ENCODE measurements at places on chromosomes 1 and 21.
A peak's percentile ranks its signal among the peaks of the same experiment; 100 is the strongest.

DNA sequence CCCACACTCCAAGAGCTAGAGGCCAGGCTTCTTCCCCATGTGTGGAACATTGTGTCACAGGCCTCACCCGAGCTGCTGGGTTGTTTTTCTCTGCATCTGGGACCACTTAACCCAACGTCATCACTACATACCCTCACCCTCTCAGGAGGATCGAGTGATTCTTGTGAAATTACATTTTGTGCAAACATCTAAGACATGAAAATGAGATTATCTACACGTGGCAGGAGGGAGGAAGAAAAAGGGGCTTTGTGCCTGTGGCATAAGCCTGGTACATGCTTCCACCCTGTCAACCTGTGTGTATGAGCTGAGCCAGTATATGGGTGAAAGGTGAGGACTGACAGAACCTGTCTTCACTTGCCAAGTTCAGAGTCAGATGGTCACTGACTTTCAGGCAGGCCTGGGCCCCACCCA lies 1.6 kb downstream of the CPT2 start:
- no peak for DNase-seq

DNA sequence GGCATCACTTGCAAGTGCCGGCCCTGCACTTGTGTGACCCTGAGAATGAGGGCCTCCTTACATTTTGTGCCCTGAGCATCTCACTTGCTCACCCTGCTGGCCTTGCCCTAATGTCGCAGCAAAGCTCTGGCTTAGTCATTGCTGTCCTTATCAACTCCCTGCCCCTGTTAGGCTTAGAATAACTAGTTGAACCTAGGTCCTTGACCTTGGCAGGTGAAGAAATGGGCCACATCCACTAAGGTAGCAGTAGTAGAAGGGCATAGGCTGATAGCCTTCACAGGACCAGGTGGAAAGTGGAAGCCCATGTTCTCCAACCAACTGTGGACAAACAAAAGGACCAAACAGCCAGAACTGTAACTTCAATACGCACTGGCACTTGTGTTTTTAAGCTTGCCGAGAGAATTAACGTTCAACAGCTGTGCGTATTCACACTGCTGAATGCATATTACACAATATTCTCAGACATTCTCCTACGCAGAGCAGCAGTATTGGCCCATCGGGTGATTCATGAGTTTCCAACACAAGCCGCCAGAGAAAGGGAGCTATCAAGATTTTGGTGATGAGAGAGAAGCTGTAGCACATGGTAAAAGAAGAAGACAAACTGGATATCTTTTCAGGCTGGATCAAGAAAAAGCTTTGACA lies 27.7 kb upstream of the PTGFRN start:
- DNase-seq, result no peak

- no peak for DNase-seq
Observed at GRCh38 chr21:25560271-25560685, 47.0 kb downstream of the MRPL39 start.

GRCh38 chr21:36059823-36060158 lies 535 bp downstream of the SETD4 start:
- no peak for DNase-seq

DNA sequence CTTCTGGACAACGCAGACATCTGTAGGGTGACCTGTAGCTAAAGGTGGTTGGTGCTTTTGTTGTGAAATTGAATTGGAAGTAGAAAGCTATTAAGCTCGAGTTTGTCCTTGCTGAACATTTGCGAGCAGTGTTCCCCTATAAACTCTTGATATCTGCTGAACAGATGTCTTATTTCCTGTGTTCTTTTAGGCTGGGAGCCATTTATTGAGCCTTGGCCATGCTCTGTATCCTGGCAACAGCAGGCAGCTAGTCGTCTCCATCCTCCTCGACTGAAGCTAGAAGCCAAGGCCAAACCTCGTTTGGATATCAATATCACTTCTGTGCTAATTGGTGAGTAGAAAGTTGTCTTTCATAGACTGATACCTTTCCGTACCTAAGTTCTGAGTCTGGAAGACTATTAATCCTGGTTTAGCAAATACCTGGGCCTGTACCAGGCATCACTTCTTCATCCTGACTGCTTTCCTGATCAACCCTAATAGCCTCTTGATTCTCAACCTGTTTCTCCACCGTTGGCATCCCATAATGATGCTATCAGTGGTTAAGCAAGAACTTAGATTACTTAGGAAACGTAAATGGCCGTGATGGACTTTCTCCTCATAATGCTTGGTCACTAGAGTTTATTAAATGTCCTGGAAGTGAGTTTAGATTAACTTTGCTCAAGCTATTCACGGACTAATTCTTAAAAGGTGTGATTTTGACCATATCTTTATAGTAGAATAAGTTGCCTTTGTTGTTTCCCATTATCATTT lies 103.4 kb downstream of the VPS13D start:
- no peak for DNase-seq

DNA sequence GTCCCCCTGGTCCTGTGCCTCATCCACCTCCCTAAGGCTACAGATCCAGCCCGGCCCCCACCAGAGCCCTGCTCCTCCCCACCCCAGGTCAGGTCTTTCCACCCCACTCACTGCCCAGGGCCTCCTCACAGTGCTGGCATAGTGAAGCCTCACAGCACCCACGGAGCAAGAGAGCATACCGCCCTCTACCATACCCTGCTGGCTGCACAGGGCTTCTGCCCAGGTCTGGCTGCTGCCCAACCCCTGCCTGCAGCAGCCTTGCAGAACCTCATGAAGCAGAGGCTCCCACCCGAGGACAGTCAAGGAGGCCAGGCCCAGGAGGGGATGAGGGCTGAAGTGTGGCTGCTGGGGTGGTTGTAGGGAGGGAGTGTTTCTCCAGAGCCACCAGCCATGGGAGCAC lies 19.7 kb upstream of the ARF1 start:
- DNase-seq, result no peak

DNA sequence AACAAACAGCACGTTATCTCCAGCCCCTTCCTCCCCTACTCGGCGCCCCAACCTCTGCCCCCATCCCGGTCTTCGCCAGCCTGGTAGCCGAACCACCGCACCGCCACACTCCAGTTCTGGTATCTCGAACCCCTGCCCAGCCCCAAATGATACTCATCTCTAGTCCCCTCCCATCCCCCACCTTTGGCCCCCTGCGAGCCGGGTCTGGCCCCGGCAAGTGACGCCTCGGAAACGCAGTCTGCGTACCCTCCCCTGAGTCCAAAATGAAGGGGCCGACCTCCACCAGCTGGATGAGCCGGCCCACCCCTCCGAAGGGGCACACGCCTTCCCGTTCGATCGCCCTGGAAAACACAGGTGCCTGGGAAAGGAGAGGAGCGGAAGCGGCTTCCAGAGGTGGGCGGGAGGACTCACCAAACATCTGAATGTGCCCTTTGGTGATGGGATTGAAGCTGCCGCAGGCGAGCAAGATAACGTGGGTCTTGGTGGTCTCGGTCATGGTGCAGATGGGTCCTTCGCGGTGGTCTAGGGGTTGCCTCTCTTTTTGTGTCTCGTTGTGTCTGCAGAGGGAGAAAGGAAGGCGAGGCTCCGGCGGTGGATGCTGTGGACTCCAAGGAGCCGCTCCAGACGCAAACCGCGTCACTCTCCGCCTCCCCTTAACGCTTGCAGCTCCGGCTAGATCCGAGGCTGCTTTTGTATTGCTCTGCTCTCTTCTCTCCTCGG lies at the start of gene NMNAT2:
Gene NMNAT2, minus strand, starts transcription at position 609 of the 720 bp plus-strand sequence. Its CDS starts 113 bp downstream, at position 496.
- DNase-seq, result no peak

DNA sequence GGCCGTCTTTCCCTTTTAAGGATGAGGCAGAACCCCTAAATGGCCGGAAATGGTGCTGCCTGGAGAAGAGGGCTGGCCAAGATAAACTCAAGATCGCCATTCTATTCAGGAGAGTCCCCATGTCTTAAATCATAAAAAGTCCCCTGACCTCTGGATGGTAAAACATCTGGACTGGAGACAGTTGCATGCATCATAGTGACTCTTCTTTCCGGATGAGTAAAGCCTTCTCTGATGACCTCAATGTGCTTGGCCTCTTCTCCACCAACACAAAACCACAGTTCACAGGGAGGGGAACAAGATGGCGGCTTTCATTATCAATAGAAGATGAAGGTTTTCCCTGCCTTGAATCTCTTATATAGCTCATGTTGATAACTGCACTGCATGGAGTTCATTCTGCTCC lies 27.5 kb upstream of the H6PD start:
- DNase-seq, result no peak

- no peak for DNase-seq
Observed at GRCh38 chr21:46253610-46254124, 25.1 kb upstream of the LSS start.

DNA sequence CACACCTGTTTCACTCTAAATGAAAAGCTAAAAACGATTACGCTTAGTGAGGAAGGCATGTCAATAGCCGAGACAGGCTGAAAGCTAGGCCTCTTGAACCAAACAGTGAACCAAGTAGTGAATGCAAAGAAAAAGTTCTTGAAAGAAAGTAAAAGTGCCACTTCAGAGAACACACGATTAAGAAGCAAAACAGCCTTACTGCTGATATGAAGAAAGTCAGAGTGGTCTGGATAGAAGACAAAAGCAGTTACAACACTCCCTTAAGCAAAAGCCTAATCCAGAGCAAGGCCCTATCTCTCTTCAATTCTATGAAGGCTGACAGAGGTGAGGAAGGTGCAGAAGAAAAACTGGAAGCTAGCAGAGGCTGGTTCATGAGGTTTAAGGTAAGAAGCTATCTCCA lies 130.7 kb downstream of the SIPA1L2 start:
- no peak for DNase-seq

DNA sequence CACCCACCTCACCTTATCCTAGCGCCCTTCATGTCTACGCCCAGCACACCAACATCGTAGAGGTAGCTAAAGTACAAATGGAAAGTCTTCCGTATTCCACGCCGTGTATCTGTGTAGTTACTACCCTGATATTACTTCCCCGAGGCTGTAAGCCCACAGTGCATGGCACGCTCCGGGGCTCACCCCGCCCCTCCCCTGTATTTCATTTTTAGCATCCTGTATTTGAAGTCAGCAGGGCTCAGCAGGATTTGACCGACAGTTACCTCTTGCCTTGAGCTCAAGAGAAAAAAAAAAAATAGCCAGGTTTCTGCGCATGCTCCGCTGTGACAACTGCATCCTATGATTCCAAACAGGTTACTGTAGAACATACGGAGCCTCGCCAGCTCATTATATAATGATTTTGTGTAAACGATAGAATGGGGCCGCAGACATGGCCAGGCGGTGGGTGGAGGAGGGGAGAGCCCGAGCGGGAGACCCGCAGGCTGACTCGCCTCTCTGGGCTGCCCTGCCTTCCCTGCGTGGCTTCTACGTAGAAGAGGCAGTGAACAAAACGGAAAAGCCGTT lies 1.3 kb downstream of the ABCG1 start:
- DNase-seq, result peak; percentile 53

DNA sequence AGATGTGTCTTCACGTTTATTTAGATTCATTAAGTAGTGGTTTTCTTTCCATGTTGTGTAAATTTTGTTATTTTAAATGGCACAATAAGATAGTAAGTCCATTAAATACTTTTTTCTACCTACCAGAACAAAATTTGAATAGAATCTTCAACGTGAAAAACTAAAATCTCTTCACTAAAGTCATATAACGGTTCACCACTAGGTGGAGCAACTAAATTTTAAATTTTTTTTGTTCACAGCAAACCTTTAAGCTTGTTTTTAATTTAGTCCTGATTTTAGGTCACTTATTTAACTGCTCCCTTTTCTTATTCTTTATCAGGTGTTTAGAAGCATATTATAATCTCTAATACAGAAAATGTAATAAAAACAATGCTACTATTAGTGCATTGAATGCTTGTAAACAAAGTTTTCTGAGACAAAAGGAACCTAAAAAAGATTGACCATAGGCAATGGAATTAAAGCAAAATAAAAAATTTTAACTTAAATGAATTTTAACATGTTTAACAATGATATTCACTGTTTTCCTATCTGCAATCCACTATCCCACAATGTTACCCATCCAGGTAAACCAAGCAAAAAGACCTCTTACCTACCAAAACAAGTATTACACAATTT lies 28.3 kb upstream of the PKN2 start:
- no peak for DNase-seq

GRCh38 chr21:15644489-15644888 lies 85.3 kb upstream of the USP25 start:
- DNase-seq, result no peak

- DNase-seq, result no peak
Observed at GRCh38 chr1:9278116-9278515, 14.6 kb upstream of the SPSB1 start.

GRCh38 chr1:37999430-38000232 lies 5.7 kb downstream of the FHL3 start:
- no peak for DNase-seq

- no peak for DNase-seq
Observed at GRCh38 chr1:210367566-210367965, 38.9 kb downstream of the HHAT start.

GRCh38 chr1:44673675-44674112 lies 587 bp downstream of the TMEM53 start:
- DNase-seq, result no peak

GRCh38 chr1:206867716-206868115 lies 2.3 kb downstream of the IL20 start:
- DNase-seq, result no peak

- DNase-seq, result no peak
Observed at GRCh38 chr1:25469177-25469576, 38.5 kb downstream of the MACO1 start.

GRCh38 chr21:26331205-26331980 lies 160.8 kb upstream of the APP start:
- no peak for DNase-seq
